AG10803 (cell line): ENCODE measurements at places on chromosomes 16 and 17.
A peak's percentile ranks its signal among the peaks of the same experiment; 100 is the strongest.

GRCh38 chr16:84314373-84314772, 19.7 kb downstream of the WFDC1 start:
- no peak for DNase-seq

- no peak for DNase-seq
Observed at GRCh38 chr16:31135535-31136286, at the start of gene PRSS8. Gene PRSS8 (minus strand): TSS chr16:31135727. CDS start chr16:31135498, 229 bp downstream.

GRCh38 chr17:2943981-2944380, 119.4 kb downstream of the OR1D5 start:
- DNase-seq, result no peak

DNA sequence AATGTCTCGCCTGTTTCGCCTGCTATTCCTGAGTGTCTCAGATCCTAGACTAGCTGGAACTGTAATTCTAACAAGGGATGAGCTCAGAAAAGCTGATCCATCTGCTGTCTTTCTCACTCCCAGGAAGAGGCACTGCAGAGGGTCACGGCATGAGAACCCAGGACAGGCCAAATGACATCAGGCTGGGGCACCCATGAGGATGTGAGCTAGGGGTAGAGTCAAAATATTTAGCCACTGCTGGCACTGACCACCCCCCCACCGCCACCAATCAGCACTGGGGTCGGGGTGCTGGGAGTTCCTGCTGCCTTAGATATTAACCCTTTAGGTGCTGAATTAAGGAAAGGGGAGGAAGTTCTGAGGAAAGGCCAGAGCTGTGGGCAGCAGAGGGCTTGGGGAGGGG, 112.4 kb downstream of the IRX3 start:
- no peak for DNase-seq

GRCh38 chr17:77704048-77704815, 254.3 kb upstream of the TNRC6C start:
- DNase-seq, result no peak

DNA sequence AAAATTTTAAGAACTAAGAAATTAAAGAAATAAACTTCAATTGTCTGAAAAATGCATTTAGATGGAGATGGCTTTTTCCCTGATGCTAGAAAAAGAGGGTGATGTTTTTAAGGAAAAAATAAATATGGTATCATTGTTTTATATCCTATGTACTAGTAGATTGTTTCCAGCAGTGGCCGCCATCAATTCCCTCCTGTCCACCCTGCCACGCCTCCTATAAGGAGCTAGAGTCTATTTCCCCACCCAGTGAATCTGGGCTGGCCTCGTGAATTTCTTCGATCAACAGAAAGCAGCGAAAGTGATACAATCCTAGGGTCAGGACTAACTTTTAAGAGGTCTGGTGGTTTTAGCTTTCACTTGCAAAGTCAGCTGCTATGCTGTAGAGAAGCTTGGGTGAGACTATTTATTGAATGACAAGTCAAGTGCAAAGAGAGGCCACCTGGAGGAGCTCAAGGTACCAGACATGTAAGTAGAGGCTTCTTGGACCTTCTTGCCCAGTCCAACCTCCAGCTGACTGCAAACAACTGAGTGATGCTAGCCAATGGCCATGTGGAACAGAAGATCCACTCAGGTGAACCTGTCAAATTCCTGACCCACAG, 80.9 kb upstream of the MTMR4 start:
- DNase-seq, result no peak

- DNase-seq, result no peak
Observed at GRCh38 chr16:16167927-16168326, 55.4 kb downstream of the ABCC6 start.

DNA sequence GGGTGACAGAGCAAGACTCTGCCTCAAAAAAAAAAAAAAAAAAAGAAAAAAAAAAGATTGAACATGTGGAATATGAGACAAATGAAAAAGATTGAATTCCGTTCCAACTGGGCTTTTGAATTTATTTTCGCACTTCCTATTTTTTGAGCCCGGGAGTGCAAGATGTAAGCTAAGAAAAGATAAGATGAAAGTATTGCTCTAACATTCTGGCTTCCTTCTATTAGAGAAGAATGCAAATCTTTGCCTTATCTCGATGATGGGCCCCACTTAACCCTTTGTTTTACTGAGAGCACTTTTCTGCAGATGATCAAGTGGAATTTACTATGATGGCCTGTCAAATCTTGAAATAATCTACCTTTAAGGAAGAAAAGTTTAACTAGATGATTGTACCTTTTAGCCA, 96.3 kb downstream of the WWOX start:
- no peak for DNase-seq

DNA sequence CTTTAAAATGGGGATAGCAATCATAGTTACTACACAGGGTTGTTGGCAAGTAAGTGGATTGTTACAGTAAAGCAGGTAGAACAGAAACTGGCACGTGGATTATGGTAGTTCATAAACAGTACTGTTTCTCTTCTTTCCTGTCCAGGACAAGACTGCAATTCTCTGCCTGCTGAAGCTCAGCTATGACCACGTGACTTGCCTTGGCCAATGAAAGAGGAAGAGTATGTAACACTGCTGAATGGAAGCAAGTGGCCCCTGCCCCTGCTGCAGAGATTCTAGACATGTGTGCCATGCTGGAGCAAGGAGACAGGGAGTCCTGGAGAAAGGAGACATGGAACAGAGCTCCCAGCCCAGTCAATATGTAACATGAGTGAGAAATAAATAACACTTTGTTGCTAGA, 66.6 kb upstream of the TOX3 start:
- no peak for DNase-seq

DNA sequence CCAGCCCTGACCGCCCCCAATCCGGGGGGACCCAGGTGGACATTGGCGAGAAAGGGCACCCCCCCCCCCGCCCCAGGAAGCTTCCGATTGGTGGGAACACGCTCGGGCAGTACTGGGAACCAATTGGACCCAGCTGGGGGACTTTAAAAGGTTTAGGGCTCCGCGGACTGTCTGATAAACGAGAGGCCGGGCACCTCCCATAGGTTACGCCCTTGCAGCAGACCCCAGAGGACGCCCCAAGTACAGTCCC, 245 bp downstream of the TMEM256 start:
- DNase-seq, result no peak

- DNase-seq, result no peak
Observed at GRCh38 chr16:83045790-83046189, 419.0 kb downstream of the CDH13 start.

GRCh38 chr16:22357635-22357971, 16.8 kb downstream of the CDR2 start:
- DNase-seq, result no peak

DNA sequence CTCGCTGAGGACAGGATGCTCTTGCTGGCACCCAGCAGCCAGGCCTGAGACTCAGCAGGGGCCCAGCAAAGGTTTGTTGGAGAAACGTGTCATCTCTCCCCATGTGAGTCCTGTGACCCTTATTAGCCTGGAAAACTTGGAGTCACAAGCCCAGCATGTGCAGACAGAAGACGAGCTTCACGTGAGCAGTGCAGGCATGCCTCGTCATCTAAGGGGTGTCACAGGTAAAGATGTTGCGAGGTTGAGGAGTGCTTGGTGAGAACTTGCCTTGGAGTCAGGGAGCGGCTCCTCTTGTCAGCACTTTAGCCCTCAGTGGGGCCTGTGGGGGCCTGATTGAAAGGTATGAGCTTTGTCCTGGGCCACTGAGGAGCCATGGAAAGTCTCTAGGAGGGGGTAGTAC, 2.1 kb upstream of the CTRL start:
- no peak for DNase-seq

- no peak for DNase-seq
Observed at GRCh38 chr16:89406277-89406888, 84.0 kb downstream of the ANKRD11 start.

DNA sequence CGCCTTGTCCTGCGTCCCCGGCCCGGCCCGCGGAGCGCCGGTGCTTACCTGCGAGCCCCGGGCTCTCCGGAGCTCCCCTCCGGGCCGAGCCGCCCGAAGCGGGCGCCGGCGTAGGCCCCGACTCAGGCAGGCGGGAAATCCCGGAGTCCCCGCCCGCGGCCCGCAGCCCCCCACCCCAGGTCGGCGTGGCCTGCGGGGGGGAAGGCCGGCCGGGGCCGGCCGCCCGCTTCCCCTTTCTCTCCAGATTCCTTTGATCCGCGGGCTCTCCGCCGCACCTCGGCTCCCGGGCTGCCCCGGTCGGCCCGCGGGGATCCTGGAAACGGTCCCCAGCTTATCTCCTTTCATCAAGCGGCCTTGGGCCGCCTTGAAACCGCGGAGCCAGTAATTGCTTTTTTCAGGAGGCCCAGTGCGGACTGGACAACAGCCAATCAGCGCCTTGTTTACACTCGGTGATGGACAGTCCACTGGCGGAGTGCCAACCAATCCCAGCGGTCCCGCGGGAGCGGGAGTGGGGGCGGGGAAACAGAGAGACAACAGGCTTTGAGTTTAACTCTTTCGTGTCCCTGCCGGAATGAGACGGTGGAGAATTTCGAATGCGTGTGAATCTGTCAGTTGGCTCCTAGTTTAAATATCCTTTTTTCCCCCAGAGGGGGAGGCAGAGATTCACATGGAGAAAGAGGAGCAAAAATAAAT, 1.4 kb upstream of the BAHCC1 start:
- peak; percentile 99 for DNase-seq

- no peak for DNase-seq
Observed at GRCh38 chr17:51748749-51749604, 409.5 kb downstream of the CA10 start.

- no peak for DNase-seq
Observed at GRCh38 chr17:41267711-41268110, 2.5 kb downstream of the KRTAP9-6 start.

DNA sequence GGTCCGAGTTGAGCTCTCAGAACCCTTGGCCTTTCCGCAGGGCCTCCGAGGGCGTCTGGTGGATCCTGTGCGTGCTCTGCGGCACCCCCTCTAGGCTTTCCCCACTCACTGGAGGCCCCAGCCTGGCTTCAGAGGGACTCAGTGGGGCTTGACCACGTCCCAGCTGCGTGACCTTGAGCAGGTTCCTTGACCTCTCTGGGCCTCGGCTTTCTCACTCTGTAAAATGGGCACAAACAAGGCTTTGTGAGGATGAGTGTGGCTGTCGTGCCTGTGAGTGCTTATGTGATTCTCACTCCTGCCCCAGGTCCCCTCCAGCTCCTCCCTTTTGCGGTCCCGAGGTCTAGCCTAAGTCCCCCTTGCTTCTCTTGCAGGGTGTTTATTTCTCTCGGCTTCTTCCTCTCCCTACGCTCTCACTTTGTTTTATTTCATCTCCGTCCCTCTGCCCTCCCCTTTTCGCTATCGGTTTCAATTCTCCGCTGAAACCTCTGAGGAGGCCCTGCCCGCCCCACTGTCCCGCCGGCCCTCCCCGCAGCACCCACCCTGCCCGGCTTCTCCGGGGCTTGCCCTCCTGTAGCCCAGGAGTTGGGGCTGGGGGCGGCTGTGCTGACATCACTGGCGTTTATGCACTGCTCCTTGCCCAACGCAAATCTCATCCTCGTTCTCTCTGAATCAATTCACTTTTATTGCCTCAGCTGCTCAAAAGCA, 82.3 kb upstream of the CBX4 start:
- no peak for DNase-seq
